ENCODE measurements at places on chromosomes 1 and 21.

DNA sequence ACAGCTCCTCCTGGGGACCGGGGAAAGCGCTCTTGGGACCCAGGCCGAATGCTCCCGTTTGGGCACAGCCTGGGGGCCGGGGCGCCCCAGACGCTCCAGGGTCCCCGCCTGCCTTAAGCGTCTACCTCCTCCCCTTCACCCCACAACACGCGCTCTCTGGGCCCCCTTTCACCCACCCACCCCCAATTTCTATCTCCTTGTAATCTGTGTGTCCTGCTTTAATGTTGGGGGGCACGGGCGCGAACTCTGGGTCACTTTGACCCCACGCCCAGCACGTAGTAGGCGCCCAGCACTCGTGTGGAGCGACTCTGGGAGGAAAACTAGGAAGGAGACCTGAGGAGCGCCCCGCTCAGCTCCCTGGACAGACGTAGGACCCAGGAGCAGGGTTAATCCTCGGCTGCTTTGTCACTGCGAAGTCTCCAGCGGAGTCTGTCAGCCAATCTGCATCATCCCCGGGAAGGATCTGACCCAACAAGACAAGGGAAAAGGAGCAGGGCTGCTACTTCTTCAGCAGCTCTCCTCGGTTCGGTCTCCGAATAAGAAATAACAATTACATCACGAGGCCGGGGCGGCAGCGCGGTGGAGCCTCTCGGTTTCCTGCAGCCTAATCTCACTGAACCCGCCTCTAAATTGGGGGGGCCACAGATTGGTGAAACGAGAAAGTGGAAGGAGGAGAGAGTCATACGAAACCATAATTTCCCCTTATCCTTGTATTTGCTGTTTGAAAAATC lies 757 bp upstream of the NRIP1 start:
- DNase-seq = peak; percentile 96

GRCh38 chr1:9808459-9808858 lies 15.3 kb downstream of the CLSTN1 start:
- no peak for DNase-seq

- DNase-seq = peak; percentile 73
These were observed 39.9 kb downstream of the ODF2L start for GRCh38 chr1:86356247-86356646.

DNA sequence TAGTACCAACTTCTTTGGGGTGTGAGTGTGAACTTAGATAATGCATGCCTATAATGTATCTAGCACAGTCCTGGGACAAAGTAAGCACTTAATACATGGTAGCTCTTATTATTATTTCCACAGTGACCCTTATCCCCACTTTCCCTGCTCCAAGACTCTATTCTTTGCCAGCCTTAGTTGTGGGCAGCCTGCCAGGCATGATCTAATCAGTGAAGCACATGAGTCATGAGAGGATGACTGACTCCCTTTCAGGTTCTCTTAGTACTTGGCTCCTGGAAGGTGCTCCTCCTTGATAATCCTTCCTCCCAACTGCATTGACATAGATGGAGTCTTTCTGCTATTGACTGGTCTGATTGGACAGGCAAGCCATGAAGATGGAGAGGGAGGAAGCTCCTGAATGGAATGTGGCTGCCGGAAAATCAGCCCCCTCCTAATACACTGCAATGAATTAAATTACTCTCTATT lies 17.4 kb upstream of the GNG12 start:
- peak; percentile 77 for DNase-seq

- DNase-seq = no peak
These were observed 89.9 kb upstream of the JAK1 start for GRCh38 chr1:65056234-65056633.

DNA sequence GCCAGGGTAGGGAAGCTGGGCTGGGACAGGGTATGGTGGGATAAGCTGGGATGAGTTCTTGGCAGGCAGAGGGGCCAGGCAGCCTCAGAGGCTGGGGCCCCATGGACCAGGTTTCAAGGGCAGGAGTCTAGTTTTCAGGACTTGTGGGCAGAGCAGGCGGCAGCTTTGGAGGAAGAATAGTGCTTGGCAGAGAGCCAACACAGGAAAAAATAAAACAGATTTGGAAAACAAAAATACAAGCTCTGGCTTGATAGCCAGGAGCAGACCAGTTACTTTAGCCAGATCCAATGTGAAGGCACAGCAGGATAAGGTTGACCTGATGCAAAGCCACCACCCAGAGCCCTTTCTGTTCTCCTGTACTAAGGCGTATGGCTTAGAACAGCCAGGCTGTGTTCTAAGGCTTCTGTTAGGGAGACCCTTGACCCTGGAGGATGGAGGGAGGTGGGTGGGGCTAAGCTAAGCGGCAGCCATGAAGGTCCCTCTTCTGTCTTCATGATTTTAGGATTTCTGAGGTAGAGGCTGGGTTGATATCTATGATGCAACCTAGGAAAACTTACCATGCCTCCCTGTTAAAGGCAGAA lies 5.5 kb downstream of the TRAF5 start:
- DNase-seq = peak; percentile 11

- DNase-seq = no peak
These were observed 40.5 kb downstream of the TTC39A start for GRCh38 chr1:51289676-51290488.

DNA sequence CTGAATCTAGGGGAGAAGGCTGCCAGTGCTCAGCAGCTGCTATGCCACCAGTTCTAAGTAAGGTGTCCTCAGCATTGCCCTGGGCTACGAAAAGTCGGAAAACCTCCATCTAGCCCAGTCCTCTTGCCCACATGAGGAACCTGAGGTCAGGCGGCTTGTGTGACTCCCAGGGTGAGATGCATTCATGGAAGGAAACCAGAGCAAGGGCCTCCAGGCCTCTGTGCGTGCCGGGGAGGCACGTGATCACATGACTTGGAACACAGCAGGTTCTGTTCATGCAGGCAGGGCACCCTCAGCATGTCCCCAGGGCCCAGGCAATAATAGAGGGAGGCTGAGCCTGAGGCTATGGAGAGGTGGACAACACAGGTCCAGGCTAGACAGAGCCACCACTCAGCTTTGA lies 312.5 kb upstream of the DUSP10 start:
- no peak for DNase-seq

DNA sequence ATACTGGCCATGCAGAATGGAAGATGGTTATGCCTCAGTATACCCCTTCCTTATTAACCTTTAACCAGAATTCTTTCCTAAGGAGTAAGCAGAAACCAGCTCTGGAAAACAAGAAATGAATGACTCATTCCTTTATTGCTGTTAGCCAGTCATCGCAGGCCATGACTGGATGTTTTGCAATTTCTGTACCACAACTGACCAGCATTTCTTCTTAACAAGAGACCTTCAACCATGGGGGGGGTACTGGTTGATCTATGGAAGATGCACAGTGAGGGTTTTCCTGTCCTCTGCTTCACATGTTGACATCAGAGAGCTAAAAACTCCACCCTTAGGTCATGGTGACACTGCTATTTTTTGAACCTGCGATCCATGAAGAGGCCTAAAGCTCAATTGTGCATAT lies 28.0 kb upstream of the RNF2 start:
- no peak for DNase-seq

DNA sequence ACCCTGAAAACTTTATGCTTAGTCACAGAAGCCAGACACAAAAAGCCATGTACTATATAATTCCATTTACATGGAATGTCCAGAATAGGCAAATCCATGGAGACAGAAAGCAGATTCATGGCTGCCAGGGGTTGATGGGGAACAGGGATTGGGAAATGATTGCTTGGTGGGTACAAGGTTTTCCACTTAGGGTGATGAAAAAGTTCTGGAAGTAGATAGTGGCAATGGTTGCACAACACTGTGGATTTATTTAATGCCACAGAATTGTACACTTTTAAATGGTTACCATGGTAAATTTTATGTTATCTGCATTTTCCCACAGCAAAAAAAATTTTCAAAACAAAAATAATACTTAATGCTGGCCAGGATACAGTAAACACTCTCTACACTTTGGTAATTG lies 40.6 kb downstream of the ENAH start:
- DNase-seq = no peak
